ENCODE measurements at places on chromosomes 13 and 19. TPM values are rescaled to one million over a fixed set of nuclear protein-coding genes. Genes with fewer than 3 reads are reported as not detected.

The CD37 gene
- total RNA-seq: not detected

The ZNF443 gene
- total RNA-seq: 1.6 TPM

The FCGBP gene
- total RNA-seq: 0.14 TPM

The CYP4F8 gene
- 0.14 TPM for total RNA-seq

The APOE gene
- total RNA-seq: 7.7 TPM

The CCL25 gene
- not detected for total RNA-seq

The NLRP5 gene
- not detected for total RNA-seq

The MADCAM1 gene
- 0.14 TPM for total RNA-seq

The HCN2 gene
- 0.71 TPM for total RNA-seq

The GAPDHS gene
- total RNA-seq: not detected

The SDHAF1 gene
- total RNA-seq: 14.5 TPM

The ERICH4 gene
- total RNA-seq: 0.09 TPM

The SYNE4 gene
- total RNA-seq: 0.09 TPM

The PSG2 gene
- total RNA-seq: not detected

The ZNF235 gene
- total RNA-seq: 2.3 TPM

The DENND1C gene
- not detected for total RNA-seq

The CYP4F3 gene
- not detected for total RNA-seq

The HCST gene
- 1.00 TPM for total RNA-seq

The OR10H1 gene
- total RNA-seq: not detected

The ARID3A gene
- 16.9 TPM for total RNA-seq

The GSX1 gene
- not detected for total RNA-seq

The C19orf38 gene
- total RNA-seq: 0.09 TPM

The OLFM2 gene
- total RNA-seq: 2.8 TPM

The SNRPA gene
- 61.4 TPM for total RNA-seq

The DZIP1 gene
- total RNA-seq: 22.5 TPM

The ATP8B3 gene
- total RNA-seq: 0.55 TPM

The ZNF442 gene
- total RNA-seq: 3.6 TPM

The SIGLEC5 gene
- total RNA-seq: not detected

The ICAM1 gene
- total RNA-seq: 13.2 TPM

The ZNF677 gene
- total RNA-seq: 8.8 TPM

The SHC2 gene
- total RNA-seq: 1.3 TPM

The LIM2 gene
- total RNA-seq: not detected

The SWSAP1 gene
- total RNA-seq: 0.43 TPM

The APOC4 gene
- total RNA-seq: not detected

The NANOS3 gene
- total RNA-seq: not detected

The ZNF724 gene
- total RNA-seq: 1.6 TPM

The ZNF846 gene
- 15.2 TPM for total RNA-seq

The NKPD1 gene
- total RNA-seq: 0.14 TPM

The LYL1 gene
- 1.2 TPM for total RNA-seq

The KLK4 gene
- total RNA-seq: not detected

The LHB gene
- total RNA-seq: not detected

The TNFSF13B gene
- 16.6 TPM for total RNA-seq

The KPNA3 gene
- total RNA-seq: 28.4 TPM

The PPP1R37 gene
- 29.2 TPM for total RNA-seq

The APC2 gene
- total RNA-seq: 0.28 TPM

The ADGRE2 gene
- under 0.01 TPM for total RNA-seq

The SIGLECL1 gene
- total RNA-seq: not detected

The TMEM86B gene
- 1.1 TPM for total RNA-seq

The TEX29 gene
- total RNA-seq: 0.09 TPM

The RXFP2 gene
- total RNA-seq: not detected

The ZNF665 gene
- 5.7 TPM for total RNA-seq

The LMTK3 gene
- total RNA-seq: 0.09 TPM

The RPL36 gene
- total RNA-seq: 660 TPM

The C1QTNF9 gene
- total RNA-seq: not detected

The ATP8A2 gene
- total RNA-seq: 0.09 TPM

The SLC25A23 gene
- total RNA-seq: 14.4 TPM
